ENCODE measurements at places on chromosomes 11 and 22.

DNA sequence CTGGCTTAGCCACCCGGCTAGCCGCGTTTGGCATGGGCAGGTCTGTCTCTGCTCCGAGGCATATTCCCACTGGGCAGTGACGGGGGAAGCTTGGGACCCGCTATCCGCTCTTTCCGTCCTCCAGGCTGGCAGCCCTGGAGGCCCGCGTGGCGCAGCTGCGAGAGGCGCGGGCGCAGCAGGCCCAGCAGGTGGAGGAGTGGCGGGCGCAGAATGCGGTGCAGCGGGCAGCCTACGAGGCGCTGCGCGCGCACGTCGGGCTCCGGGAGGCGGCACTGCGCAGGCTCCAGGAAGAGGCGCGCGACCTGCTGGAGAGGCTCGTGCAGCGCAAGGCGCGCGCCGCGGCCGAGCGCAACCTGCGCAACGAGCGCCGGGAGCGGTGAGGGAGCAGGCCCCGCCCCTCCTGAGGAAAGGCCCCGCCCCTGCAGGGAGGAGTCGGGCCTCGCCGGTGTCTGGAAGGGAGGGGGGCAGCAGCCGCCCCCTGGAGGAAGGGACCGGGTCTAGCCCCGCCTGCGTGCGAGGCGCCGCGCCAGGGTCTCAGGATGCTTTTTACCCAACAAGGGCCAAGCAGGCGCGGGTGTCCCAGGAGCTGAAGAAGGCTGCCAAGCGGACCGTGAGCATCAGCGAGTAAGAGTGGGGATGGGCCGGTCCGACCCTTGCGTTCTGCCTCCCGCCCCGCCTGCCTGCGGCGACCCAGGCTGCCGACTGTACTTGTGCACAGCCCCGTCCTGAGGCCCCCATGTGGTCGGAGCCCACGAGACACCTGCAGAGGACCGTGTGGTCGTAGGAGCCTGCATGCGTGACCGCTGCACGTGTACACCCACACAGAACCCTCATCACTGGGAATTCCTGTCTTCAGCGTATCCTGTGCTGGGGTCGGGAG lies 7.9 kb downstream of the ATG16L2 start:
- DNase-seq, result peak; percentile 75

DNA sequence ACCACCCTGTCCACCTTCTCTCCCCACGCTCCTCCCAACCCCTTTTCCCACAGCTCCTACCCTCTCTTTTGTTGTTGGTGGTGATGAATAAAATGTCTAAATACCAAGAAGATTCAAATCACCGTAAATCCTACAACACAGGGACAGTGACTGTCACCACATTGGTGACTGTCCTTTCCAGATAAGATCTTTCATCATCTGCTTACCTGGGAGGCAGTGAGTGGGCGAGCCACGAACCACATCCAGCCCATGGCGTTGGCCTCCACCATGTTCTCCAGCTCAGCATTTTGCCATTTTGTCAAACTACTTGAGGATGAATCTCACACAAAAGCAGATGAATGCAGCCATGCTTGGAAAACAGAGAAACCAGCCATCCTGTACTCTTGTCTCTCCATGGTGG lies 6.7 kb upstream of the CYTH4 start:
- DNase-seq, result no peak

GRCh38 chr22:39894554-39895092 lies 1.1 kb upstream of the ENTHD1 start:
- no peak for DNase-seq

GRCh38 chr22:29693671-29694070 lies 26.1 kb upstream of the CABP7 start:
- DNase-seq, result no peak

Data from stimulated activated CD4-positive, alpha-beta T cell treated with anti-CD3 and anti-CD28 coated beads, Interleukin-15, amount 100 ng/mL, for 1 hour (primary cell).